ENCODE measurements at places on chromosomes 3 and 15.

- no peak for DNase-seq
These were observed 95.0 kb upstream of the ICE2 start for GRCh38 chr15:60573936-60574335.

GRCh38 chr15:101120987-101121386 lies 130.9 kb downstream of the CHSY1 start:
- DNase-seq, result no peak

DNA sequence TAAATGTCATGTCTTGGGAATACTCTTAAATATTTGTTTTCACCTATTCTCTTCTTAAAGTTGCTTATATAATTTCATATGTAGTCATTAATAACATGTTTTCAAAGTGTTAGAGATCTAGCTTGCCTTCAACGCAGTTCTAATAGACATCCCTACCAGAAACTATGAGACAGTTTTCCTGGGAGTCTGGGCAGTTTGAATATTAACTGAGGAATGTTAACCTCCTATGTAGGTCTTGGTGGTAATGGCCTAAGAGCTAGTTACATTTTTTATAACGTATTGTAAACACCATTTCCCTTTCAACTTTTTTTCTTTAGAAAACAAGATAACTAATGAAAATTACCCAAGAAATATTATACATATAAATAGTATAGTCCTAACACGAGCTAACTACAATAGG lies 328.2 kb downstream of the TIGIT start:
- DNase-seq, result peak; percentile 43

DNA sequence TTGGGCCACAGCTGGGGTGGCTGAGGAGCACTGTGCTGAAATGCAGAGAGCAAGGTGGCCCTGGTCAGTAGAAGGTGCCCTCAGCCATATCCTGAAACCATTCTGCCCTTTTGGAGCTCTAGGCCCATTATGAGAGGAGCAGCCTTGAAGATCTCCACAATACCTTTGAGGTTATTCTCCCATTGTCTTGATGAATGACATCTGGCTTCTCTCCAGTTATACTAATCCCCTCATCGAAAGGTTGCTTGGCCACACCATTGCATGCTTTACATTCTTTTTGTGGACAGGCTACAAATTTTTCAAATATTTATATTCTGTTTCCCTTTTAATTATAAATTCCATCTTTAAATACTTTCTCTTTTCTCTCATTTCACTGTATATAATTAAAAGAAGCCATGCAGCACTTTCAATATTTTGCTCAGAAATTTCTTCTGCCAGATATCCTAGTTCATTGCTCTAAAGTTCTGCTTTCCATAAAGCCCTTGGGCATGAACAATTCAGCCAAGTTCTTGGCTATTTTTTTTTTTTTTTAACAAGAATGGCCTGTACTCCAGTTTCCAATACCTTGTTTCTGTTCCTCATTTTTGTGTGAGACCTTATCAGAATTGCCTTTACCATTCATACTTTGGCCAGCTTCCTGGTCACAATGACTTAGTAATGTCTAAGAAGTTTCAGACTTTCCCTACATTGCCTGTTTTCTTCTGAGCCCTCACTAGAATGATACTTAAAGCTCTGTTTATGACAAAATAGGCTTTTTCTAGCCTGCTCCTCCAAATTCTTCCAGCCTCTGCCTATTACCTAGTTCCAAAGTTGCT lies 138.9 kb upstream of the SGO1 start:
- DNase-seq, result peak; percentile 2

- DNase-seq, result peak; percentile 40
These were observed 2.5 kb downstream of the CLDN11 start for GRCh38 chr3:170421111-170421641.

DNA sequence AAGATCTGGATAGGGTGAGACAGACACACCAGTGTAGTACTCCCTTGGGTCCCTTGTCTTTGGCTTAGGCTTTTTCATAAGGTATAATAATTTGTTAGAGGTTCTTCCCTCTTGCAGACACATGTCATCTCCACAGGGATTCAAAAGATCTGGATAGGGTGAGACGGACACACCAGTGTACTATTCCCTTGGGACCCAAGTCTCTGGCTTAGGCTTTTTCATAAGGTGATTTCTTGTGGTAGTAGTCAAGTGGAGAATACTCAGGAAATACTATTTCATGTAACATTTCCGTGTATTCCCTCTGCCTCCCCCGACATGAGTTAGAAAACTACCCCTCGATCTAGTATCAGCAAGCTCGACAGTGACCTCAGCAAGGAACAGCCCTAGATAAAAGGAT lies 954 bp upstream of the MAPKBP1 start:
- DNase-seq, result no peak

- no peak for DNase-seq
These were observed 244.5 kb upstream of the MME start for GRCh38 chr3:154835639-154836038.

DNA sequence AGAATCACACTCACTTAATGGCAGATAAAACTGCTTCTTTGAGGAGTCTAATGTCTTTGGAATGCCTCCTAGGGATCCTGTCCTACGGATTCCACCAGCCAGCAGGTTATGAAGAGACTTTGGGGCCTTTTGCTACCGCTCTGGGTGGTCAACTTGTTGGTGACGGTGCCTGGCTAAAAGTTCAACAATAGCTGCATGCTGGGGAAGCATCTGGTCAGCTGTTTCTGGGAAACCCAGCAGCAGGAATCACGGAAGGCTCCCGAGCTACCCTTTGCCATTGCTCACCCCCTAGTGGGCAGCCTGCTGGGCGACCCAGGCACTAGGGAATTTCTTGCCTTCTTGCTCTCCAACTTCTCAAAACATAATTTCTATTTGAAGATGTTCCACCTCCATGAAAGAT lies 263.3 kb downstream of the NEK10 start:
- DNase-seq, result peak; percentile 4

DNA sequence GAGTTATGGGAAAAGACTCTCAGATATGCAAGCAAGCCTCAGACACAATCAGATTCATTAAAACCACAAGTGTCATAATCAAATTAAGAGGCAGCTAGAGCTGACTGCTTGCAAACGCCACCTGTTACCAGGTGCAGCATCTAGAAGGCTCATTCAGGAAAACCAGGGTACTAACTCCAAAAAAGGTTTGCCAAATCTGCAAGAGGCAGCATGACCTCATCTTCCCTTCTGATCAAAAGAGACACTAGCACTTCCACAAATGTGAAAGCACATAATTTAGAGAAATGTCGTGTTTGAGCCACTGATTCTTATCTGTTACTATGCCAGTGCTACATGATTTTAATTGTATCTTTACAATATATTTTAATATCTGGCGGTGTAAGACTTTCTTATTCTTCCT lies 123.3 kb upstream of the NANOGP8 start:
- DNase-seq, result no peak

GRCh38 chr3:153577059-153577736 lies 415.2 kb downstream of the RAP2B start:
- no peak for DNase-seq

GRCh38 chr15:33608714-33609113 lies 297.9 kb downstream of the RYR3 start:
- peak; percentile 7 for DNase-seq

- no peak for DNase-seq
These were observed 28.1 kb upstream of the KLHL6 start for GRCh38 chr3:183583331-183584245.

DNA sequence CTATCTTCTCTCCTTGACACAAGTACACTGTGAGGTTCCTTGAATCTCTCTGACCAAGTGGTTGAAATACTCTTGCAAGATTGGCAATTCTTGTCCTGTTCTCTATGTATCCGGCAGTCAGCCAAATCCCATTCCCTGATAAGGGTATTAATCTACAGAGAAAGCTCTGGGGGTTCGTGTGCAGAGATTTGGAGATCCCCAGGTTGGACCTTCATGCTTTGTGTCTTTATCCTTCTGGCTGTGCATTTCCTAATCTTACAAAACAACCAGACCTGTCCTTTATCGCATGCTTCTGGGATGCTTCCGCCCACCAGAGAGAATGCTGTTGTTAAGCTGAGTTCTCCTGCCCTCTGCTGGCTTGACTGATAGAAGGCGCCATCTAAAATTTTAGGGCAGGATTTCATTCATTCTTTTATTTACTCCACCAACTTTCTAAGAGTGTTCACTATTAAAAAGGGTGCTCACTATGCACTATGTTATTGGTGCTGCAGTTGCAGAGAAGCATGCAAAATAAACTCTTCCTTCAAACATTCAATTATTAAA lies 8.6 kb upstream of the SST start:
- peak; percentile 69 for DNase-seq

DNA sequence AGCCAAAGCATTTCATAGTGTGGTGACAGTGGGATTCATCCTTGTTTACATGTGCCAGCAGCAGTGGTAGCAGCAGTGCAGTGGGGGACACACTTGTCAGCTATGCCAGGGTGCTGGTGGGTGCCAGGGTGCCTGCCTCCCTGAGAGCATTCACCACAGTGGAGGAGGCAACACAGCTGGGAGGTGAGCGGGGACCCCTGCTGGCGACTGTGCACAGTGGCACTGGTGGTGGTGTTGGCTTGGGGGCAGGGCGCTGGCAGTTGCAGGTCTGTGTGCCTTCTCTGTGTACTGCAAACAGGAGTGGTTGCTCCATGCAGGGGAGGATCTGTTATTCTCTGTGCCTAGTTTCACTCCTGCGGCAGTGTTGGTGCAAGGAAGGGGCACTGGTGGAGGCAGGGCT lies 41.2 kb downstream of the CEP63 start:
- DNase-seq, result peak; percentile 19

- no peak for DNase-seq
These were observed 220.3 kb upstream of the LINGO1 start for GRCh38 chr15:77853008-77853328.

- DNase-seq, result peak; percentile 5
These were observed 636.4 kb upstream of the DPPA4 start for GRCh38 chr3:109973733-109974132.

DNA sequence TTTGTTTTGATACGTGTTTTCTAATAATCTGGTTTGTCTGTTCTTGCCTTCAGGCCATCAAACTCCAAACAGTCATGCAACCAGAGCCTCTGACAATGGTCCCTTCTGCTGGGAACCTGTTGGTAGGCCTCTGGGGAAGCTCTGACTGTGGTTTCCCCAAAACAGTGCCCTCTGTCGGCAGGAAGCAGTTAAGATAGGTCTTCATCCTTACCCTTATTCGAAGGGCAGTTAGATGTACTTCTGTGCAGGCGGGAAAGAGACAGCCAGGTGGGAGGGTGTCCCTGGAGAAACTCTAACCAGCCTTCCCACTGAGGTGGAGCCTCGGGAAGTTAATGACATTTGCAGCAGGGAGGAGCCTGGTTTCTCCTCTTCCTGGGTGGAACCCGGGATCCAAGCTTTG lies 81.6 kb upstream of the CHMP2B start:
- peak; percentile 35 for DNase-seq

GRCh38 chr3:124811436-124811835 lies 75.7 kb downstream of the ITGB5 start:
- peak; percentile 75 for DNase-seq

GRCh38 chr15:63701365-63701764 lies 104.2 kb downstream of the FBXL22 start:
- DNase-seq, result no peak

DNA sequence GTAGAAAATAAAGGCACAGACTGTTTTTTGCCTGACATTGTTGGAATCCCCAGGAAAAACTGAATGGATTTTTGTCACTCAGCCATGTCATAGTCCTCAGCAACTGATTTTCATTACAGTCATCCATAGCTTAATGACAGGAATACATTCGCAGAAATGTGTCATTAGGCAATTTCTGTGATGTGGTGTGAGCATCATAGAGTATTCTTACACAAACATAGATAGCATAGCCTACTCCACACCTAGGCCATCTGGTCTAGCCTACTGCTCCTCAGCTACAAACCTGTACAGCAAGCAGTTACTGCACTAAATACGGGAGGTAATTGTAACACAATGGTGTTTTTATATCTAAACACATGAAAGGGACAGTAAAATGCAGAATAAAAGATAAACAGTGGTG lies 34.4 kb upstream of the FBN1 start:
- DNase-seq, result no peak

DNA sequence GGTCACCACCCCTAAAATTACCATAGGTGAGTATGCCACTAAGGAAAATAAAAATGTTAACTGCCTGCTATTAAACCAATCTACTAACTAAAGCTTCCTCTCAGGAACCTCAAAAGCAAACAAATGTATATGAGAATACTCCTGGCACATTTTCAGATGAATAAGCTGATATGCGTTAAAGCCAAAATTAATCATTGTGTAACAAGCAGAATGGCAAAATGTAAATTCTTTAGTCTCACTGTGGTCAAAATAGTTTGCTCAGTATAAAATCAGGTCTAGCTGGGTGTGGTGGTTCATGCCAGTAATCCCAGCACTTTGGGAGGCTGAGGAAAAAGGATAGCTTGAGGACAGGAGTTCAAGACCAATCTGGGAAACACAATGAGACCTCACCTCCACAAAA lies 53.6 kb downstream of the SUMF1 start:
- peak; percentile 6 for DNase-seq

DNA sequence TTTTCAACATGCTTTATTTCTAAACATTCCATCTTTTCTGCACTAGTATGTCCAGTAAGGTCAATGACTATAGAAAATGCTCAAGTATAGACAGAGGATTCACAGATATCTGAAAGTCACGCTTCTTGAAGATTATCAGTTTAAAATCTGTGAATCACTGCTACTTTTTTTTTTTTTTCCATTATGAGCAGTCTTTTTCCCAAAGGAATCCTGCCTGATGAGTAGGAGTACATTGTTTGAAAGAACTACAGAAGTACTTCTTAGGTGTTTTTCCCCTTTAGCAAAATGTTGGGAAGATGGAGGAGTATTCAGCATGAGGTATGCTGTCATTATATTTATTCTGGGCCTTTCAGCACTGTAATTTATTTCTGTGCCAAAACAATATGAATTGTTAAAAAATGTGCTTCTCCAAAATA lies 266.2 kb downstream of the NLGN1 start:
- DNase-seq, result peak; percentile 54

DNA sequence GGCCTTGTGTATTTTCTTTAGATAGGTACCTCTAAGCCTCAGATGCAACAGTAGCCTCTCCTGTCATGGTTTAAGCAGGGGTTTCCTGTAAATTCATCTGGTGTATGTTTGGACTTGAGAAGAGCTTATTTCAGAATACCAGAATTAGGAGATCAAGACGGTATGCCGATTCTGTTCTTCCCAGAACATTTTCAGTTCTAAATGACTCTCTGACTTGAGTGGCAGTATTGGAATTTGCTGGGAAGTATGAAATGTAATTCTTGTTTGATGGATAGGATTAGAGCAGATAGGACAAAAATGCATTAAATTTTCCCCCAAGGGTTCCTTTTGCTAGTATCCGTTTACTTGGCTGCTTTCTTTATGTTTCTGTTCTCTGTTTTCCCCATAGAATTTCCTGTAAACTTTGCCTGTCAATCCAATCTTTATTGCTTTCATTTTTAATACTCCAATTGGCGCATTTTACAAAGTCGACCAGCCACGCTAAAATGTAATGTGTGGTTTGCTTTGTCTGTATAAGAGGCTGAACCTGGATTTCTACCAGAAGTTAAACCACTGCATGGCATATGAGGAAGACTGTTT lies 612.2 kb downstream of the RBMS3 start:
- no peak for DNase-seq

- DNase-seq, result no peak
These were observed 43.5 kb upstream of the SLC41A3 start for GRCh38 chr3:126127452-126127851.

DNA sequence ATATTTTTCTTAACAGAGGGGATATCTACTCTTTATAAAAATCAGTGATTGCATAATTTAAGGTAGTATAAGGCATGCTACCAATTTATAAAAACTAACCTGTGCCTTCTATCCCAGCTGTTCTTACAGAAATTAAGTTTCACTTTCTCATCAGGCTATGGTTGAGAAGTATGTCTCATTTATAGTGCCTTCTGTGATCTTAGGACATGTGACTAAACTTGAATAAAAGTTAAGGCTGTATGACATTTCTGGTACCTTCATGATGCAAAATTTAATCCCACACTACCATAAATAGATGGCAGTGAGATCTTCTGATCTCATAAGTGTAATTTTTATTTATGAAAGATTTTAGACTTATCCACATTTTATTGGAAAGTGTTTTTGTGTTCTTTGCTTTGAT lies 12.6 kb downstream of the TIPARP start:
- no peak for DNase-seq
